ENCODE measurements at places on chromosomes 4 and X.

DNA sequence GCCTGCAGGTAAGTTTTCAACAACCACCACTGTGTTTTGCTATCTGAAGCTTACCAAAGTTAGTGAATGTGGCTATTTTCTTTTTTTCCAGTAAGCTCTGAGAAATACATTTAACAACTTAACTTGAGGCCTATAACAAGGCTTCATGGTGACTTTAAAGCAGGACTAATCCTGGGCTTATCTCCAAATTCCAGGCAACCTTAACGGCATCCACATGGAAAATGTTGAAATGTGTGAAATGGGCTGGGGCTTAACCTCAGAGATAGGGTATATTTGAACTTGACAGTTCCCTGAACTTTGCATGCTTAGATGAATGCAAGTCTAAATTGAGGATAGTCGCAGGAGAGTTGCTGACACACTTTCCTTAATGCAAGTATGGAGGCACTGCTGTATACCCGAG lies 539.2 kb downstream of the GALNTL6 start:
- no peak for DNase-seq

DNA sequence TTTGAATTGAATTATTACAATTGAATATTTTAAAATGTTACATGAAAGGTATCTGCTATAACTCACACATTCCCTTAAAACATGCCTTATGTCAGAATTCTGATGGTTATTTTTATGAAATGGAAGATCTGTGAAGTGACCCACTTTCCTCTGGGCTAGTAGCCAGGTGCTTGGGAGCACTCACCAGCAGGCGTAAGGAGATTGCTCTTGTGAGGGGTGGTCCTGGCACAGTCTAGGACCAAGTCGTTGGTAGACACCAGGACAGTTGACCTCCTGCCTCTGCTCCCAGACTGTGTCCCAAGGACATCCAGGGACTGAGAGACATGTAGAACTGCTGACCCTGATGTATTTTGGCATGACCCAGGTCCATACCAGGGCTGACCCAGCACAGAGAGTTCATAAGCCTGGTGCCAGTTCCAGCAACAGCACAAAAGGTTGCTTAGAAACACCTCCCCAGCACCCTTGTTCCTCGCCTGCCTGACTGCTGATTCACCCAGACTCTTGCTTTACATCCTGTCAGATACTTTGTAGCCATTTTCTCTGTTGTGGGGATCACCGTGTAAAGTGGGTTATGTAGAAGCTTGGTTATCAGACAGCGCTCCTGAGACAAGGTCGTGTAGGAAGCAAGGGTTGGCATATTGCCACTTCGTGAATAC lies 48.5 kb downstream of the NELFA start:
- DNase-seq, result no peak

- DNase-seq, result no peak
These were observed 65.5 kb downstream of the HAND2 start for GRCh38 chr4:173464481-173464880.

GRCh38 chr4:42761804-42762203 lies 104.9 kb upstream of the ATP8A1 start:
- no peak for DNase-seq

DNA sequence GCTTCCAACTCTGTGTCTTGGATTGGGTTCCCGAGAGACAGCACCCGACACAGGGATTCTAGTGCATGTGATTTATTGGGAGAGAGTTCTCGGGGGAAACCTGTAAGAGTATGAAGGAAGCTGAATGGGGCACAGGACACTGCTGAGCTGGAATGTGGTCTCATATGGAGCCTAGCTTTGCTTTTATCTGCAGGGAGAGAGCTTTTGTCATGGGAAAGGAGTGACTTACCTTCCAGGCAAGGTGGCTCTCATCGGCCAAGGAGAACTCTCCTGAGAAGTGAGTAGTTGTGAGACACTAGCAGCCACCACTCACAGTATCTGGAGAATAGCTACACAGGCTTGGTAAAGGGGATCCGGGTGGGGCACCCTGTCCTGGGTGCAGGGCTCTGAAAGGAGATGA lies 124.5 kb downstream of the NHS start:
- DNase-seq, result no peak

GRCh38 chr4:7256984-7257810 lies 64.9 kb downstream of the SORCS2 start:
- no peak for DNase-seq

DNA sequence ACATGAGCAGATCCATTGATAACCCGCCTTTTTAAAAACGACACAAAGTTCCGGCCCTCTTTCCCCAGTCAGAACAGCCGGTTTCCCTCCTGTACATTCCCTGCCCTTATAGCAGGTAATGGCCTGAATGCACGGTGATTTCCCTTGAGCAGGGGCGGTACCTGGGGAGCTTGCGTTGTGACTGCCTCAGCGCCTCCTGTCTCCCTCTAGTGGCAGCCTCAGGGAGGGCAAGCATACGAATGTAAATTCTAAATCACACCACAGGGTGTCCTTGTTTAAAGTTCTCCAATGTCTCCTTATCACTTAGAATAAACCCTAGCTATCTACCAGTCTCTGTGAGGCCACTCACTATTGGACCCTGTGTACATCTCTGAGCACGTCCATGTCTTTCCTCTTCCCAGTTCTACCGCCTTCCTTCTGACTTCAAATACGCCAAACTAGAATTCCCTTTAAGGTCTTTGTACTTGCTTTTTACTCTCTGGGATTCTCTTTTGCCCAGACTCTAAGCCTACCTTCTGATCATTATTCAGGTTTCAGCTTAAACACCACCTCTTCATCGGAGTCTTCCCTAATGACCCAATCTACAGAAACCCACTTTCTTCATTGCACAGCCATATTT lies 18.4 kb upstream of the LDB2 start:
- DNase-seq, result no peak

GRCh38 chrX:70029863-70030262 lies 19.9 kb downstream of the AWAT2 start:
- no peak for DNase-seq

- DNase-seq, result no peak
These were observed 29.9 kb downstream of the VEGFC start for GRCh38 chr4:176762661-176763308.

DNA sequence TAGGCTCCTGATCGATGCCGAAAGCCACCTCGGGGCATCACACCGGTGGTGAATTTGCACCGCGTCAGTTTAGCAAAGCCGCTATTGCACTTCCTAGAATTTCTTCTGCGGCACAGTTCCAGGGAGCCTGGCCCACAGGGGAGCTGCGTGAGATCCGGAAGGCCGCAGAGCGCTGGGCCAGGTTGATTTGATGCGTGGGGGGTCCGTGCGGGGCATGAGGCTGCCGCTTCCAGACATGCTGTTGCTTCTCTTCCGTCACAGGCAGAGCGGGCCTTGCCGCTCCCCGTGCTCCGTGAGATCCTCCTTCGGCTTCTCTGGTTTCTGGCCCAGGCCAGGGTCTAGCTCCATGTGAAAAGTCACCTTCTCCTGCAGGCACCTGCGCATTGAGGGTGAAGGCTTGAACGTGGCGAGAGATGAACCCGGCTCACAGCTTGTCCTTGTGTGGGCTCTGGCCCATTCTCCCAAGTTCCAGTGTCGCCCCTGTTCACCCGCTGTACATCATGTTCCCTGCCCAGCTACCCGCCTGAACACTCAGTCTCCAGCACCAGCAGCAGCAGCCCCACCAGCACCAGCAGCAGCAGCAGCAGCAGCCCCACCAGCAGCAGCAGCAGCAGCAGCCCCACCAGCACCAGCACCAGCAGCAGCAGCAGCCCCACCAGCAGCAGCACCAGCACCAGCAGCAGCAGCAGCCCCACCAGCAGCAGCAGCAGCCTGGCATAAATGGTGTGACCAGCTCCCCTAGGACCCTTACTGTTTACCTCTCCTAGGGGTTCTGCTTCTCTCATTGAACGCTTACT lies 131.2 kb downstream of the TRIML1 start:
- DNase-seq, result no peak

DNA sequence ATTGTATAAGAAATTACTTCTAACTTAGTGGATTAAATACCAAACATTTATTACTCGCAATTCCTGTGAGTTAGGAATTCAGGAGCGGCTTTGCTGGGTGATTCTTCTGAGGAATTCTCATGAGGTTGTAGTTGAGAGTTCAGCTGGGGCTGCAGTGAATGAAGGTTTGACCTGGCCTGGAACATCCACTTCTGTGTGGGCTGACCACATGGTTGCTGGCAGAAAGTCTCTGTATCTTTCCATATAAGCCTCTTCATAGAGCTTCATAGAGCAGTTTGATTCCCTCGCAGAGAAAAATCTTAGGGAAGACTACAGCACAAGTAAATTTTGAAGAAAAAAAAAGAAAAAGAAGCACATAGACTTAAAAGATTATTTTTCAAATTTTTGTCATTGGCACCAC lies 339.7 kb upstream of the NWD2 start:
- no peak for DNase-seq

- DNase-seq, result no peak
These were observed 25.3 kb downstream of the ARSF start for GRCh38 chrX:3066555-3066954.

GRCh38 chr4:186040316-186040715 lies 28.6 kb upstream of the TLR3 start:
- no peak for DNase-seq

DNA sequence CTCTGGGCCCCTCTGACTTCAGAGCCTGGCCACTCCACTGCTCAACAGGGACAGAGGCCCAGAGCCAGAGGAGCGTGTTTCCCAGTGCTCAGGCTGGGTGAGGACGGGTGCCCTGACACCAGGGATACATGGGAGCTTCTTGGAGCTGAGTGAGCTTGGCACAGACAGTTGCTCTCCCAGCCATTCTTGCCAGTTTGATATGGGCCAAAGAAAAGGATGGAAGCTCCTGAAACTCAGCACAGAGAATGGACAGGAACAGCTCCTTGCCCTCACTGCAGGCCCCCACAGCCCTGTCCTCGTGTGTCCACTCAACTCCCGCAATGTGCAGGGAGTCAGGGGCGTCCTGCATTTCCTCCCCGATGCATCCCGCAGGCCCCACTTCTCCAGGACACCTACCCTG lies 38.8 kb downstream of the NSG1 start:
- DNase-seq, result no peak

GRCh38 chrX:24506082-24506481 lies 41.0 kb downstream of the PDK3 start:
- DNase-seq, result no peak

- DNase-seq, result no peak
These were observed 46.9 kb upstream of the PHKA2 start for GRCh38 chrX:19030805-19031204.

GRCh38 chrX:20320461-20321159 lies 53.9 kb upstream of the RPS6KA3 start:
- peak; percentile 29 for DNase-seq

DNA sequence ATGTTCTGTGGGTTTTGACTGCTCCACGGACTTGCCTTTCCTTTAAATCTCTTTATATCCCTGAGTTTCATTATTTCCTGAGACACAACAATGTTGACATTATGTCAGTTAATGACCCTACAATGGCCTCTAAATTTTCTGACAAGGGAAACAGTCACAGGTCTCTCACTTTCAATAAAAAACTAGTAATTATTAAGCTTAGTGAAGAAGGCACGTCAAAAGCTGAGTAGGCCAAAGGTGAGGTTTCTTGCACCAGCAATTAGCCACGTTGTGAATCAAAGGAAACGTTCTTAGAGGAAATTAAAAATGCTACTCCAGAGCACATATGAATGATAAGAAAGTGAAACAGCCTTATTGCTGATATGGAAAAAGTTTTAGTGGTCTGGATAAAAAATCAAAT lies 930.2 kb upstream of the GRID2 start:
- no peak for DNase-seq

- no peak for DNase-seq
These were observed 324.0 kb downstream of the DHRSX start for GRCh38 chrX:2176733-2177132.

GRCh38 chrX:150257353-150258175 lies 105.6 kb upstream of the MAMLD1 start:
- DNase-seq, result no peak

- no peak for DNase-seq
These were observed 182.8 kb upstream of the MAP3K15 start for GRCh38 chrX:19698122-19698521.

GRCh38 chrX:47370278-47370677 lies at the start of gene ZNF157:
ZNF157 (plus strand) TSS chrX:47370578; CDS start chrX:47370669, 91 bp downstream.
- DNase-seq, result no peak

GRCh38 chr4:98773638-98774037 lies 115.2 kb upstream of the TSPAN5 start:
- no peak for DNase-seq

DNA sequence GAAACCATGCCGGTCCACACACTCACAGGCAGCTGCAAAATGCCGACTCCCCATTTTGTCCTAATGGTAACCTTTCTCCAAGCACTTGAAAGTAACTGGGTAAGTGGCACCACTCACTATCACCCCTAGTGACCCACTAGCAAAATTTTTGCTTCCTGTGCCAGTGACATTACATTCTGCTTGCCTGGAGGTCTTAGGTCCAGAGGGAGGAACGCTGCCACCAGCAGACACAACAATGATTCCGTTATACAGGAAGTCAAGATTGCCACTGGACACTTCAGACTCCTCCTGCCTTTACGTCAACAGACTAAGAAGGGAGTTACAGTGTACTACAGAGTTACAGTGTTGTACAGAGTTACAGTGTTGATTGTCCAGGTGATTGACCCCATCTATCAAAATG lies 11.8 kb upstream of the TMEM192 start:
- no peak for DNase-seq

- DNase-seq, result no peak
These were observed 561.3 kb upstream of the LCORL start for GRCh38 chr4:18582841-18583240.

DNA sequence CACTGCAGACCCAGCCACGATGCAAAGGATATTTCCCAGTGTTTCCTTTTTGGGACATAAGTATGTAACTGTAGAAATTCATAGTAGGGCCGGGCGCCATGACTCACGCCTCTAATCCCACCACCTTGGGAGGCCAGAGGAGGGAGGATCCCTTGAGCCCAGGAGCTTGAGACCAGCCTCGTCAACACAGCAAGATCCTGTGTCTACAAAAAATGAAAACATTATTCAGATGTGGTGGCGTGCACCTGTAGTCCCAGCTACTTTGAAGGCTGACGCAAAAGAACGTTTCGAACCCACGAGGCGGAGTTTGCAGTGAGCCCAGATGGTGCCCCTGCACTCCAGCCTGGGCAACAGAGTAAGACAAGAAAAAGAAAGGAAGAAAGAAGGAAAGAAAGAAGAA lies 49.2 kb downstream of the CRLF2 start:
- no peak for DNase-seq

- no peak for DNase-seq
These were observed 28.8 kb upstream of the CXCL2 start for GRCh38 chr4:74127745-74128144.

- DNase-seq, result no peak
These were observed 89.0 kb downstream of the MXRA5 start for GRCh38 chrX:3257471-3257870.

DNA sequence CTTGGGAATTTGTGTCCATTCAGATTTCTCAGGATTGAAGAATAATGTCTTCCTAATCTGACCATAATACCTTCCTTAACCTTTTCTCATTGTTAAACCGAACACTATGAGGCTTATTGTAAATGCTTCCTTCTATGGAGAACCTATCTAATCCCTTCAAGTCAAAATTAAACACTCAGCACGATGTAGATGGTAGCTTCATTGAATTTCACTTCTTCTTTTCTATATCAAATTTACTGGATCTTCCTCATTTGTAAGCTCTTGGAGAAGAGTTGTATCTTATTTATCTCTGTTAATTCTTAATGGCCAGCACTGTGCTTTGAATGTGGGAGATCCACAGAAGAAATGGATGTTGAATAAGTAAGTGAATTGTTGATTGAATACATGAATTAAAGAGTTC lies 109.0 kb upstream of the RAPGEF2 start:
- DNase-seq, result no peak

GRCh38 chrX:71367396-71367795 lies 1.2 kb downstream of the TAF1 start:
- DNase-seq, result no peak
